ENCODE measurements at places on chromosomes 16 and 17.

DNA sequence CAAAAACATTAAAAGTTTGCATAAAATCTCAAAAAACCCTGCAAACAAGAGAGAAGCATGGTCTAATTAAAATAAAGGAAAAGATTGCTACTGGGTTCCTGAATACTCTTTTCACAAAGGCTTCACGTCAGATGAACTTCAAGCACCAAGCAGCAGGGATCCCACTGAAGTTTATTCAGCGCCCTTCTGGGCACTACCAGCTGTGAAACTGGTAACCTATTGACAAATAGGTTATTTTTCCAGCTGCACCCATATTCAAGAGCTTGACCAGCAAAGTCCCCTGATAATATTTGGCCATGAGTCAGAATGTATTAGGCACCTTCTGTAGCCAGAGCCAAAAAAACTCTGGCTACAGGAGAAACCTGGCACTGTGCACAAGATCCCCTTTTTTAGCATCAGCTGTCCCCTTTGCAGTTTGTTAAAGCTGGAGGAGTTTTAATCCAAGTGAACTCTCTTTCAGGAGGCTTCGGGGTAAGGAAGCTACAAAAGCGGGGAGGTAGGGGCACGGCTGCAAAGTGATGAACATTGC is 60.3 kb downstream of the GRIN2A start:
- no peak for DNase-seq

- no peak for DNase-seq
Observed at GRCh38 chr17:40547785-40548478, 17.3 kb downstream of the CCR7 start.

DNA sequence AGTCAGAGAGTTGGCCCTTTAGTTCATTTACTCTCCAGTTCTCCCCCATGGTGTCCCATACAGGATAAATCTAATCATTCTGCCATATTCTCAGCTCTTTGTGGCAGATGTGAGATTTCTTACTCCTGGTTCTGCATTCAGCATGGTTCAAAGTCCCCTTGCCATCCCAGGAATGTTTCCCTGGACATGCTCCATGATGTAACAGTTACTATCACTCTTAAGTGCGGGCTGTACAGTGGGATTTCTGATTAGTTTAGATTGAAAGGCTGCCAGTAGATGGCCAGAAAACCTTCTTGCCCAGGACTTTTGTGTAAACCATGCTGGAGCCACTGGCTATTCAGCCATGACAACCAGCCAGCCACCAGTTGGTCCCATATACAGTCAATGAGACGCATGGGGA is 10.4 kb downstream of the KRT37 start:
- no peak for DNase-seq

DNA sequence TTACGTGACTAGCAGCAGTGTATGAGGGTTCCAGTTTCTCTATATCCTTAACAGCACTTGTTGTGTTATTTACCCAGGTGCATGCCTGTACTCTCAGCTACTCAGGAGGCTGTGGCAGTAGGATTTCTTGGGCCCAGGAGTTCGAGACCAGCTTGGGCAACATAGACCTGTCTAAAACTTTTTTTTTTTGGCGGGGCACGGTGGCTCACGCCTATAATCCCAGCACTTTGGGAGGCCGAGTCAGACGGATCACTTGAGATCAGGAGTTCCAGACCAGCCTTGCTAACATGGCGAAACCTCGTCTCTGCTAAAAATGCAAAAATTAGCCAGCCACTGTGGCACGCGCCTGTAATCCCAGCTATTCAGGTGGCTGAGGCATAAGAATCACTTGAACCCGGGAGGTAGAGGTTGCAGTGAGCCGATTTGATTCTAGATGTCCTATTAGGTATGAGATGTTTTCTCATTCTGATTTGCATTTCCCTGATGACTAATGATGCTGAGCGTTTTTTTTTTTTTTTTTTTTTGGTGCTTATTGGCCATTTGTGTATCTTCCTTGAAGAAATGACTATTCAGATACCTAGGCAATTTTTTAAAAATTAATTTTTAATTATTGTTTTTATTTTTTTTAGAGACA is 13.4 kb downstream of the CASC3 start:
- DNase-seq, result no peak

DNA sequence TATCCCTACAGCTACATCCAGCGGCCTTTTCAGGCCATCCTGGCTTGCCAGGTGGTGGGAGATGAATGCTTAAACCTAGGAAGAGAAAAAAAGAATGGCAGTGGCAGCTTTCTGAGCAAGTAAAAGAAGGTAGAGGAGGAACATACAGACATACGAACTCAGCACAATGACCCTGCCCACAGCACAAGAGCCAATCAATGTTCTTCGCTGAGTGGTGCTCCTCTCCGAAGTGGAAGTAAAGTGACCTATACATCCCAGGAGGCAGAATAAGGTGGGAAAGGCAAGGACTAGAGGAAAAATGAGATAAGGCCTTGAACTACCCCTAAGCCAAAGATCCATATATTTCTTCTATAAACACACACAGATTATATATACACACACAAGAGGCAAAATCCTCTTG is 28.7 kb downstream of the USP31 start:
- DNase-seq, result no peak

DNA sequence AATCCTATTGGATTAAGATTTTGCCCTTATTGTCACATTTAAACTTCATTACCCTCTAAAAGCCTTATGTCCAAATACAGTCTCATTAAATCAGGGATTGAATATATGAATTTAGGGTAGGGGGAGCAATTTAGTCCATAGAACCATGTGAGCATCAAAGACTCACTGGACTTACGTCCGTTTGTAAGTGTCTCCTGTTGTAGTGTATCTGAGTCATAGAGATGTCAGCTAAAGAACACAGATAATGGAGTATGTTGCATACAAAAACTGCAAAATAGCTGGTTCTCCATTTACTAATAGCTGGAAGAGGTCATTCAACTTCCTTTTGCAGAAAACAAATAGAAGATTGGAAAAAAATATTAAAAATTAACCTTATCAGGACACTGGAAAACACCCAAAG is 599.1 kb upstream of the SOX9 start:
- DNase-seq, result no peak

DNA sequence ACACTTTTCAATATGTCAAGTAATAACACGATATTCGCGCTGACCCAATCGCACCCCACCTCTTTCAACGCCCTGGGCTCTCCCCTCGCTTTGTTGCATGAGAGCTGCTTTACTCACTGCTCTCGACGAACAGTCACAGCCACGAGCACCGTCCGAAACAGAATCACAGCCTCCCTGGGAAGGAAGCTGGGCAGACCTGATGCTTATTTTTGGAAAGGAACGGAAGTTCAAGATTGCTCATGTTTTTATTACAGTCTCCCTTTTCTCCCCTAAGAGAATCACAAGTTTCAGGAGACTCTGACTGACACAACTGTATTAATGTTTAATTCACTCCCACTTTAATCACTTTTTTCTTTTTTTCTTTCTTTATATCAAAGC is 67.8 kb downstream of the ANKRD11 start:
- DNase-seq, result peak; percentile 94

DNA sequence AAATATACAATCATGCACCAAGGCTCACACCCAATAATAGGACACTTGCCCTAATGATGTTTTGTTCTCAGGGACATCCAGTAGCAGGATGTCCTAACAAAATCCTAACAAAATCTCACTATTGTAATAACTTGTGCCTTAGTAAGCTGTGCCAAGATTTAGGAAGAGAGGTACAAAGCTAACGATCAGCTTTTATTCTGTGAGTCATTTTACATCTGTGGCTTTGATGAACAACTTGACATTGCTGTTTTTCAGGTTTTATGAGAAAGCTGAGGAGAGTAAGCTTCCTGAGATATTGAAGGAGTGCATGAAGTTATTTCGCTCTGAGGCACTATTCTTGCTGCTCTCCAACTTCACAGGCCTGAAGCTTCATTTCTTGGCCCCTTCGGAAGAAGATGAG is 18.9 kb downstream of the OGFOD1 start:
- DNase-seq, result no peak

GRCh38 chr16:71373073-71373472 is 14.6 kb downstream of the CALB2 start:
- no peak for DNase-seq

DNA sequence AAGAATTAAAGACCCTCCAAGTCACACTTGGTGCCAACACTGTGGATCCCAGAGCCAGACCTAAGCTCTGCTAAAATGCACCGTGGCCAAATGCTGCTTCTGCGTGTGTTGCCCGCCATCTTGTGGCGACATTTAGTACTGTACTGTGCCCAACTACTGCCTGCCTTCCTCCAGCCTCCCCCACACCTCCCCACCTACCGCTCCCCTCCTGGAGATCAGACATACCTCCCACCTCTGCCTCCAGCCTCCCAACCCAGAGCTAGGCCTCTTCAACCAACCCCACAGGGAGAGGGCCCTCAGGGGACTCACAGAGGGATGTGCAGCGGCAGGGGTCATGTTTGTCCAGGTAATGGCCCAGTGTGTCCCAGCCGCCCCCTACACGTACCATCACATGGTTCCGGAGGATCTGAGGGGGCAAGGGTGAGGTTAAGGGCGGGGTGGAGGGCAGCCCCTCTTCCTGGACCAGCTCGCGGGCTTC is 5.5 kb downstream of the GAS2L2 start:
- peak; percentile 73 for DNase-seq
